ENCODE measurements at places on chromosomes 12 and 14.
A peak's percentile ranks its signal among the peaks of the same experiment; 100 is the strongest.

DNA sequence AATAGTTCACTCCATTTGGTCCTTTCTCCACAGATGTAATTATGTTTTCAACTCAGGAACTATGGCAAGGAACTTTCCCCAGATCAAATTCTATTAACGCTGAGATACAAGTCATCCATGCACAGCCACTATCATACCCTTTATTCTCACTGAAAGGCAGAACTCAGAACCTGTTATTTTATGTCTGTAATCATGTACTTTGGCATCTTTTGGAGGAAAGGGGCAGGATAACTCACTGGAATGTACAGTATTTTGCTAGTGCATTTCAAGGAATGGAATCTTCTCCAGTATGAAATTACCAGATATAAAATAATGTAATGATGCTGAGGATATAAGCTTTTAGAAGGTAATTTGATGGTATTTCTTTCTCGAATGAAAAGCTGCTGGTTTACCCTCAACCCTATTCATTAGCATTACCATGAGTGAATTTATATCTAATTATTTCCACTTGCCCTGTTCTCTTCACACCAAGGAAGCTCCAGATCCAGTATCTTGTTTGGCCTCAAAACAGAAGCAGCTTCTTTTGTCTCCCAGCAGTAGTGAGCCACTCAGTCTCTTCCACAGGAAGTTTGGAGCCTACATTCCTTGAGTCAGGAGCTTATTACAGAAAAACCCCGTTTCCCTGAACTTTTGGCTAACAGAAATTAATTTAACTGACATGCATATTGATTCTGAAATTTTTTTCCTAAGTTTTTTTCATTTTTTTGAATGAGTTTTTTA lies 10.0 kb upstream of the AMHR2 start:
- DNase-seq, result no peak

GRCh38 chr14:79011091-79011919 lies 841.1 kb downstream of the NRXN3 start:
- peak; percentile 6 for DNase-seq

DNA sequence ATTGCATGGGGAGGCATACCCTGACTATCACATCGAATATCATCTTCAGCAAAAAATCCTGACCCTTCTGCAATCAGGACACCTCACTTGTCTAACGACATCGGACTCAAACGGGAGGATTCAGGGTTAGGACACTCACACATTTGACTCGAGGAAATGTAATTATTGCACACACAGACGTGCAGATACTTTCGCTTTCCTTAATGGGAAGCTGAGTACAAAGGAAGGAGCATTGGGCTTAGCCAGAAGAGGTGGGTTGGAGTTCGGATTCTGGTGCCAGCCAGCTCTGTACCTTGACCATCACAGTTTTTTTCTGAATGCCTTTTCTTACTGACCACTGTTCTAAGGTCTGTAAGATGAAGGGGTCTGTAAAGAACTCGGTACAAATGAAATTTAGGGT lies 260.4 kb downstream of the GALC start:
- no peak for DNase-seq

- DNase-seq, result no peak
Measured at GRCh38 chr14:99015833-99016232, 256.2 kb downstream of the BCL11B start.

DNA sequence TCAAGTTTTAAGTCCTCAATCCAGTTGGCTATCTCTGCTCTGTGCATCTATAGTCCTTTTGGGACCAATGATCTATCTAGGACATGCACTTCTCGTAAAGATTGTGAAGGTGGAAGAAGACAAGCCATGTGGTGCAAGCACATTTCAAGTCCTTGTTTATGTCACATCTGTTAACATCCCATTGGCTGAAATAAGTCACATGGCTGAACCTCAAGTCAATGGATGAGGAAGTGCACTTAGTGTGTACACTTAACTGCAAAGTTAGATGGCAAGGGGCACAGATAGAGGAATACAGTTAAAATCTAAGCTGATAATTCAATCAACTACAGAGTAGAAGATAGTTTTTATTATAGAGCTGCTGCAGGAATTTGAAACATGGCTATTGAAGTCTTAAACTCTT lies 362.8 kb upstream of the TBX3 start:
- no peak for DNase-seq
